Stimulated activated CD4-positive, alpha-beta T cell treated with anti-CD3 and anti-CD28 coated beads, Interleukin-15, amount 100 ng/mL, for 1 hour (primary cell): ENCODE measurements at places on chromosomes 7 and 10.

DNA sequence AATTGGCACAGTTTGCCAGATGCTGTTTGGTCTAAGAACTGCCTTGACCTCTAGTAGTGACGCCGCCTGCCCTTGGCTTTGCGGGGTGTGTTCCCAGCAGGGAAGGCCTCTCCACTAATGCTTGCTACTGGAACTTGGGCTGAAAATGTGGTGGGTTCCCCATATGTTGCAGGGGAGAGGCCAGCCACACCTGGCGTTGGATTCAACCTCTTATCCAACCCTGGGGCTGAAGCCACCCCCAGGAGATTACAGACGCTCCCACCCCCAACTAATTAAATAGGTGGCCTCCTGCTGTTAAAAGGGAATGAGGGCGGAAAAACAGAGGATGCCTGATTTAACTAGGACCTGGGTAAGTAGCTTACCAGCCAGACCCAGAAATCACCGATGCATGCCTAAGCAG lies 19.2 kb upstream of the ATOH7 start:
- DNase-seq, result no peak

GRCh38 chr7:140053812-140054539 lies 8.8 kb downstream of the PARP12 start:
- DNase-seq, result no peak

DNA sequence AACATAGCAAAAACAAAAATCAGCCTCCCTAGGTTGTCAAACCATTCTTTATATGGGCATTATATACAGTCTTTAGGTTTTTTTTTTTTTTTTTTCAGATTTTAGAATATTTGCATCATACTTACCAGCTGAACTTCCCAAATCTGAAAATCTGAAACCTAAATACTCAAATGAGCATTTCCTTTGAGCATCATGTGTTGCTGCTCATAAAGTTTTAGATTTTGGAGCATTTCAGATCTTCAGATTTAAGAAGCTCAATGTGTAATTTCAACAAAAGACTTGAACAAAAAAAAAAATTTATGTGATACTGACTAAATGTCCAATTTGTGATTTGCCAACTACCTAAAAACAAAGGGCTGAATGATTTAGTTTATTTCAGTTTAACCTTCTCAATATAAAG lies 13.6 kb downstream of the FAM3C start:
- no peak for DNase-seq

DNA sequence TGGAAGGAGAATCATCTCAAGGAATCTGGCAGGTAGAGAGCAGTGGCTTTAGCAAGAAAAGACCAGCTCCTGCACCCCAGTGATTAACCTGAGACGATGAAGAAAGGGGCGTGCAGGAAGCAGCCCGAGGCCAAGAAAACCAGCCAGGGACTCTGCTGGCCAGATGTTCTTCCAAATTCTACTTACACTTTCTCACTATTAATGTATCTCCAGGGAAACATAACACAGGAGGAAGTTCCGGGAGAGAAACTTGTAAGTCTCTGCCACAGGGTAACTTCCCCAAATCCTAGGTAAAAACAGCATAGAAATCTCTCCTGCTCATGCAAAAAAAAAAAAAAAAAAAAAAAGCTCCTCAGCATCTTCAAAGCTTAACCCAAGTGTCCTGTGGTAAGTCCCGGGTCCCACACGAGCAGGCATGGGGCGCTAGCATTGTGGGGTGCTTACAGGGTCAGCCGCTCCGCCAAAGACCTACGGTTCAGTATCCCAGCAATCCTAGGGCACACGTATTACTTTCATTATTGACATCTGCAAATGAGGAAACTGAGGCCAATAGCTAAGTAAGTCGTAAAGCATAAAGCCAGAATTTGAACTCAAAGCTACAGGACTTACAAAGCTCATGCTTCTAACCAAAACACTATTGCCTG lies 97.2 kb upstream of the GNA12 start:
- no peak for DNase-seq

DNA sequence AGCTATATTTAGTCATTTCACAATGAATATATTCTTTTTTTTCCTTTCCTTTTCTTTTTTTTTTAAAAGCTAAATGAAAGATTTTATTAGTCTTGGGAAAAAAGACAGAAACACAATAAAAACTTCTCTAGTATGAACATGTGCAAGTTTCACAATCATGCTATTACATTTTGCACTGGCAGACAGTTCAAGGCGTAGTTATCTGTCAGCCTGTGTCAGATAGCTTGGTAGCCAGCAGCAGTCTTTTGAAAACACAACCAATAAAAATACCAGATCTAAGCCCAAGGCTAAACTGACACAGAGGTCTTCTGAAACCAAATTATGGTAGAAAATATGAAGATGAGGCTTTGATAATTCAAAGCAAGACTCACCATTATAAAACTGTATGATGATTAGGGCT lies 205.8 kb upstream of the TEX47 start:
- no peak for DNase-seq

- DNase-seq, result no peak
Measured at GRCh38 chr10:116960066-116960776, 44.8 kb downstream of the SHTN1 start.

GRCh38 chr10:114262496-114262895 lies 23.4 kb downstream of the VWA2 start:
- DNase-seq, result no peak

GRCh38 chr10:122341141-122341810 lies 33.2 kb upstream of the PLEKHA1 start:
- DNase-seq, result no peak

DNA sequence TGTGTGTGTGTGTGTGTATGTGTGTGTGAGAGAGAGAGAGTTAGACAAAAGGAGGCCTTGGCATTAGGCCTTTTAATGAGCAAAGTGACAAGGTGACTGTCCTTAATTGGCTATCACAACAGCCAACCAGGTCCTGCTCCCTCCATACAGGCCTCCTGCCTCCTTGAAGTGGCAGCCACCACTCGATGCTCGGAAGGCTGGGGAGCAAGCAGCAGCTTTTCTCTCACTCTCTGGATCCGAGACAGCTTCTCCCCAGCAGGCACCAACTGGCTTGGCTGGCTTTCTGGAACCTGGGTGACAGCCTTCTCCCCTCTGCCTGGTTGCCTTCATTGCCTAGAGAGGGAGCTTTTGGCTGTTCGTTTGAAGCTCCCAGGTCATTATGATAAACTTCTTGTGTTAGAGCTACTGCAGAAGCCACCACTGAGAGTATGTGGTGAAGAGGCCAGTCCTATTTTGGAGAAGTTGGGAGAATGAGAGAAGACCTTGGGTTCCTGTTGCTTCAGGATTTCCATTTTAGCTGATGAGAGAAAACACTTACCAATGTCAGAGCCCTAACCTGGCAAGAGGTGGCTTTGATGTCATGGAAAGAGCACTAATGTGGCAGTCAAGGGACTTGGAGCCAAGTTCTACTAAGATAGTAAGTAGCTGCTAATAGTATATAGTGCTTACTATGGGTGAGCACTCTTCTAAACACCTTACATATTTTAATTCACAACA lies 37.6 kb downstream of the RPS24 start:
- DNase-seq, result no peak

GRCh38 chr7:89928451-89928850 lies 225.8 kb upstream of the STEAP1 start:
- DNase-seq, result no peak

GRCh38 chr7:149822353-149822943 lies 15.7 kb upstream of the ZNF862 start:
- no peak for DNase-seq

GRCh38 chr7:44602576-44602910 lies 3.9 kb upstream of the OGDH start:
- no peak for DNase-seq

GRCh38 chr7:42082144-42082543 lies 154.9 kb downstream of the GLI3 start:
- DNase-seq, result no peak

GRCh38 chr10:2469802-2470201 lies 597.5 kb upstream of the PFKP start:
- DNase-seq, result no peak

GRCh38 chr10:32471232-32471631 lies 25.3 kb downstream of the CCDC7 start:
- no peak for DNase-seq

- DNase-seq, result no peak
Measured at GRCh38 chr7:70356787-70357328, 758.6 kb downstream of the AUTS2 start.

DNA sequence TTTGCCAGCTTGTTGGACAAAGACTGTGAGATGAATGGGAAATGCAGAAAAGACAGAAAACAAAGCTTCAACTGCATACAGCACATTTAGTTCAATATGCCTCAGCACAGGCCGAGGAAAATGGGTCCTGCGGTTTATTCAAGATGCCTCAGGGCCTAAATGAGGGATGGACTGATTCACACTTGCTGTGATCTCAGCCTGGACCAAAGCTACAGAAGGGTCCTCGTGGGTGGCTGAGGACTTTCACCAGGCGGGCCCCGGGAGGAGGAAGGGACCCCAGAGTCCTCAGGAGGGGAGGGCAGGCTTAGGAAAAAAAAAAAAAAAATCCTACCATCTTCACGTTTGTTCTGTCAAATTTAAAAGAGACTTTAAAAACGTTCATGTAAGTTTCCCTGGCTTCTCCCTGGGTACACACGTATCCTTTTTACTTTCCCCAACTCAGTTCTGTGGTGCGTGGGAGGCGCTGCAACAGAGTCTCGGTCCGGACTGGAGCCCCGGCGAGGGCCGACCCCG lies 624 bp upstream of the ZNF783 start:
- no peak for DNase-seq

DNA sequence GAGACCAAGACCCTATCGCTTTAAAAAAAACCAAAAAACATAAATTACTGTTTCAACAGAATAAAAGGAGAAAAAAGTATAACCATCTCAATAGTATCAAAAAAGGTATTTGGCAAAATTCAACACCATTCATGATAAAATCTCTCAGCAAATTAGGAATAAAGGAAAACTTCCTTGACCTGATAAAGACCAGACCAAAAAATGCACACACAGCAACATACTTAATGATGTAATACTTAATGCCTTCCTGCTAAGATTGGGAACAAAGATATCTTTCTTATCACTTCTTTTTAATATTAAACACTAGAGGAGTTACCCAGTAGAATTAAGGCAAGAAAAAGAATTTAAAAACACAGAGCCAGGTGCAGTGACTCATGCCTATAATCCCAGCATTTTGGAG lies 79.3 kb downstream of the CNOT4 start:
- DNase-seq, result no peak

DNA sequence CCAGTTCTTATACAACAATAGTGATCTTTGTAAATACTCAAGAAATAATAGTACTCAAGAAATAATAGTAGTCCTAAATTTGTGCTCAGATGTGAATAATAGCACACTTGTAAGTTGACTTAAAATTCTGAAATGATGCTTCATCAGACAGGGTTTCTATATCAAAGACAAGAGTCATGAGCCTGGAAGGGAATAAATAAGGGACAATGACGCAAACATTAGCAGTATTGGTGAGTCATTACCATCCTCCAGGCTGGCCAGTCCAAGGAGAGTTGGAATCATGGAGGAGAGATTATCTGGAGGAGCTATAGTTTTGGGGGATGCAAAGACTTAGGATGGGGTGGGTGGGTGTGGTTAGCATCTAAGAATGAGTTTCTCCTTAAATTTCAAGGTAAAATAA lies 6.1 kb upstream of the SH3PXD2A start:
- DNase-seq, result no peak

- DNase-seq, result no peak
Measured at GRCh38 chr10:49629431-49629881, 15.6 kb downstream of the CHAT start.

GRCh38 chr10:119818889-119819270 lies 53.8 kb downstream of the MCMBP start:
- DNase-seq, result no peak

- no peak for DNase-seq
Measured at GRCh38 chr10:29816801-29817558, 182.2 kb upstream of the SVIL start.

GRCh38 chr7:21542891-21543527 lies at the start of gene DNAH11:
DNAH11 (plus strand) TSS chr7:21543039; CDS start chr7:21543246, 207 bp downstream.
- DNase-seq, result no peak

DNA sequence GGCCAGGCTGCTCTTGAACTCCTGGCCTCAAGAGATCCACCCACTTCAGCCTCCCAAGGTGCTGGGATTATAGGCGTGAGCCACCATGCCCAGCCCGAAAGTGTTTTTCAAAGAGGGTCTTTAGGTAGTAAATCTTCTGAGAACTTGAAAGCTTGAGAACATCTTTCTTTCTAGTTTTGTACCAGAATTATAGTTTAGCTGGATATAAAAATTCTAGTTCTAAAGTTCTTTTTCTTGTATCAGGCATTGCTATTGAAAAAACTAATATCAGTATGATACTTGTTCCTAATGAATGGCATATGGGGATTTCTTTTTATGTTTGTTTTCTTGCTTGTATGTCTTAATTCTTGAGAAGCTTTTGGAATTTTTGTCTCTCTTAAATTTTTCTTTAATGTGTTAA lies 43.2 kb downstream of the TLX1 start:
- DNase-seq, result no peak

- no peak for DNase-seq
Measured at GRCh38 chr7:31850066-31850465, 163.1 kb downstream of the PPP1R17 start.

- DNase-seq, result no peak
Measured at GRCh38 chr7:92727755-92728154, 108.6 kb downstream of the CDK6 start.

- no peak for DNase-seq
Measured at GRCh38 chr7:149216402-149216801, 21.1 kb downstream of the ZNF282 start.

- DNase-seq, result no peak
Measured at GRCh38 chr10:99280472-99280871, 44.8 kb upstream of the HPSE2 start.

DNA sequence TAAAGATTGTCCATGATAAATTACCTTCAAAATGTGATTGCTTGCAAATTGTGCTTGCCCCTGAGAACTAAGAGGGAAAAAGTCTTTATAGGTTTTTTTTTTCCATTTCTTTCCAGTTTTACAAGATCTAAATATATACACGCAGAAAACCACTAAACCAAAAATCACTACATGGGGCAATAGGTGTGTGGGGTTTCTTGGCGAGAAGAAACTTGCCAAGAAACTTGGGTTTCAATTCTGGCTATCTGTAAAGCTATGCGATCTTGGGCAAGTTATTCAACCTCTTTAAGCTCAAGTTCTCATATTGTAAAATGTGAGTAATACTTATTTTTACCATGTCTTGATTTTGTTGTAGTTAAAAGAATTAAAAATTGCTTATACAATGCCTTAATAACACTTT lies 17.0 kb downstream of the CUBN start:
- no peak for DNase-seq

DNA sequence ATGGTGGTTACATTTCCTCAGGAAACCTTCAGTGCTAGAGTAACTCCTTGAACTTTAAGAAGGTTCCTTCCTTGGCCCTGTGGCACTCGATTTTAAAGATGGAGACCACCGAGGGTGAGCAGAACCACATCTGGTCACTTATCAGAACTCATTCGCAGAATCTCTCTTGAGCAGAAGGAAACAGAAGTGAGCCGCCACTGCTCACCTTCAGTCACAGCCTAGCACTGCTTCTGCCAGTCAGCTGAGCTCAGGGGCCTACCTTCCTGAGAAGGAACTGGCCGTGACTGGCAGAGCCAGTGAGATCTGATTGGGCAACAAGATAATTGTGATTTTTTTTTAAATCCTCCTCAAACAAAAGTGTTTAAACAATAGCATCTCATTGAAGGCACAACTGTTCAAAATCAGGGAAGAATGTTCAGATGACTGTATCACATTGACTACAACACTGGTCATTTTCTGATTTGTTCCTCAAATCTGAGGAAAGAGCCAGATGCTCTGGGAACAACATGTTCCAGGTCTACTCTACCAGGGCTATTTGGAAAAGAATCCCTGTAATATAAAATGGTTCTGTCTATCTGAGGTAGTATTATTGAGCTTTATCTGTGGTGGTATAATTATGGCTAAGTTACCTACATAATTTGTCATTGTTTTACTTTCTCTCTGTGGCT lies 2.7 kb upstream of the SYPL1 start:
- DNase-seq, result peak; percentile 8
